ENCODE measurements at places on chromosomes 2 and 18. TPM values are rescaled to one million over a fixed set of nuclear protein-coding genes. Genes with fewer than 3 reads are reported as not detected.

Gene POLR1A
- total RNA-seq = 22.4 TPM

Gene MAPRE3
- total RNA-seq = 36.1 TPM

Gene KCNS3
- 1.7 TPM for total RNA-seq

Gene SLC4A5
- total RNA-seq = 1.6 TPM

Gene FHOD3
- total RNA-seq = 290 TPM
